Stimulated activated CD8-positive, alpha-beta memory T cell treated with anti-CD3 and anti-CD28 coated beads, Interleukin-15, amount 100 ng/mL, for 48 hours (primary cell): ENCODE measurements at places on chromosomes 4 and X.

DNA sequence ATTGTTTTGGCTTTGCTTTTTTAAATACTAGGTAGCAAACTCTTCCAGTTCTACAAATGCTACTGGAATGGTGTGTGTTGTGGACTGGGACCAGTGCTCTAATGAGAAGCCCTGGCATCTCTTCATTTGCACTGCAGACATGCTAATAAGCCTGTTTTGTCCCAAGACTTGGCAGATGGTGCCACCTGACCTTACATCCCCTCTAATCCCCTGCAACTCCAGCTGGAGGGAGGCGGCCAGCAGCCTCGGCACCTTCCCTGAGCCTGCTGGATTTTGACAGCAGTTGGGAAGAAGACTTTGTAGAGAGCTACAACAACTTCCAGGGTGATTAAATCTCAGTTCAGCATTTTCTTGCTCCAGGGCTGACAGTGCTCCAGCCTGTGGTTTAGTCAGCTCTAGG is 200.0 kb downstream of the DCLK2 start:
- no peak for DNase-seq

DNA sequence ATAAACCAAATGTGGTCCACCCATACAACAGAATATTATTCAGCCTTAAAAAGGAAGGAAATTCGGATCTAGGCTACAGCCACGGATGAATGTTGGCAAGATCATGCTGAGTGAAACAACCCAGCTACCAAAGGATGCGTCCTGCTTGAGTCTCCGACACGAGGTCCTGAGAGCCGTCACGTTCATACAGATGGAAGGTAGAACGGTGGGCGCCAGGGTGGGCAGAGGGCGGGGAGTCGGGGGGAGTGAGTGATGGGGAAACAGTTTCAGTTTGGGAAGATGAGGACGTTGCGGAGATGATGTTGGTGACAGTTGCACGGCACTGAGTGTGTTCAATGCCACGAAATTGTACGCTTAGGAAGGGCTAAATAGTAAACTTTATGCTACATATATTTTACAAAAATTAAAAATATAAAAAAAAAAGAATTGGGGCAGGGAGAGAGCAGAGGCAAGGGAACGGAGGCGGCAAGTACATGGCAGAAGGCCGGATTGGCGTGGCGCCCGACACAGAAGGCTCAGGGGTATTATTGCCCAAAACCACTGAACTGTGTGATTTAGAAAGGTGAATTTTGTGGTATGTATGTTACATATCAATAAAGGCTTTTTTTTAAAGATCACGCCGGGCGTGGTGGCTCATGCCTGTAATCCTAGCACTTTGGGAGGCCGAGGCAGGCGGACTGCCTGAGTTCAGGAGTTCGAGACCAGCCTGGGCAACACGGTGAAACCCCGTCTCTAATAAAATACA is 14.8 kb upstream of the MXD4 start:
- no peak for DNase-seq

DNA sequence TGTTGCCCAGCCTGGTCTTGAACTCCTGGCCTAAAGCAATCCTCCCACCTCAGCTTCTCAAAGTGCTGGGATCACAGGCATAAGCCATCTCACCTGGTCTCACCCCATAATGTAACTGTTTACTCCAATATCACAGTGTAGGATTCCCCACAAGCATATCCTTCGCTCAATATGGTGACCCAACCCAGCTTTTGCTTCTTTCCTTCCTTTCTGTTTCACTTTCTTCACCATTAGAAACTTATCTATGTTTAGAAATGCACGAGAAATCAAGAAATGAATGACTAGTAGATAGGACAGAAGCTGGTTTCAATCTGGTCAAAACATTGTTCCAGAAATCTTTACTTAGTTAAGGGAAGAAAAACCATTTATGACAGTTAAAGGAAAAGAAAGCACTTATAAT is 18.9 kb downstream of the TSPAN5 start:
- no peak for DNase-seq

GRCh38 chr4:113893546-113893945 is 85.9 kb downstream of the ARSJ start:
- DNase-seq = no peak

DNA sequence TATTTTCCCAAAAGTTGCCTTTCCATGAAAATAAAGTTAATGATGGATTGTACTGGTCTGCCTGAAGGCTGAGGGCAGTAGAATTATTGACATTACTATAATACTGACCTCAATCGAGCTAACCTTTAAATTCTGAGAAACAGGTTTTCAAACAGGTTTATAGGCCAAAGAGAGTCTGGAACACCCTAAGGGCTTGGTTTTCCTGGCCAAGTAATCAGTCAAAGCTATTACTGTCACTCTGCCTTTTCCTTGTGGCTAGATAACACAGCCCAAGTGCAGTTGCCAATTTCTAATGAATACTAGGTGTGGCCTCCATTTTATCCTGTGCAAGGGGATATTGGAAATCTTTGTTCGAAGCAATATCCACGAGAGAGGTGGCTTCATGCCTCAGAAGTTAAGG is 75.2 kb downstream of the INTS12 start:
- no peak for DNase-seq

DNA sequence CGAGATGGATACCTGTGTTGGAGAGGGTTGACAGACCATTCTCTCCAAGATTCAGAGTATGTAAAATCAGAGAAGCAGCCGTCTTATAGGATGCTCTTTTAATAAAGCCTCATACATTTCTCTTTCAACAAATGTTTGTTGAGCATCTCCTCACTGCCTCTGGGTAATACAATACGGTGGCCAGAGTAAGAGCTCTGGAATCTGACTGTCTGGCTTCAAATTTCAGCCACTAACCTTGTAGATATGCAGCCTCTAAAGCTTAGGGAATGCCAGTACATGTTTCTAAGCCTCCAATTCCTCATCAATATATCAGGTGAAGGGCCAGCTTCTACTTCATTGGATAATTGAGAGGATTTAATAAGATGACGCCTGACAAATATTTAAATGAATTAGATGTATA is 61.3 kb downstream of the CLNK start:
- DNase-seq = no peak

- DNase-seq = no peak
Measured at GRCh38 chrX:67787196-67787595, 243.4 kb downstream of the AR start.

DNA sequence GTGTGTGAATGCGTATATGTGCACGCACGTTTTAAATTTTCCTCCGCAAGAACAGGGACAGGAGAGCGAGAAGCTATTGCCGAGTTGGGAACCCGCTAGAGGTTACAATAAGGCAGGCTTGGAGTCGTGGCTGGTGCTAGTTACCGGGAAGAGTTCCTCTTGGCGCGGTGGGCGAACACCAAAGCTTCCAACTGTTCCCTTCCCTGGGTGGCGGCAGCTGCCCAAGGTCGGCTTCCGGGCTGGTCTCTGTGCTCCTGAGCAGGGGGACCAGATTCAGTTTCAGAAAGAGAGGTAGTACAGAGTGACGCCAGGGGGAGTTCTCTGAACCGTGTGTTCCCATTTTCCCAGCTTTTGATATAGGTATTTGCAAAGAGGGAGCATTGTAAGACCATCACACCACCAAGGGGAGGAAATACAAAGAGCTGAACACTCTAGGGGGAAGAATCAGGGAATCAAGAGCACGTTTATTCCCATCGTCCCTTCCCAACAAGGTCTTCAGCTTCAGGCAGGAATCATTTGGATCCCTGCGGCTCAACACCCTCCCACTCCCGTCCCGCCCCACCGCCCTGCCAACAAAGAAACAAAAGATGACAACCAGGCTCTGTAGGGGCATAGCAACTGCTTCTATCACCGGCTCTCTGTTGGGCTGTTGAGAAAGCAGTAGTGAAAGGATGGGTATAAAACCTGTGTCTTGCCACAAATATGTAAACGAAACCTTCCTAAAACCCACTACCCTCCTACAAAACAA is 113.6 kb upstream of the TEX13C start:
- no peak for DNase-seq

DNA sequence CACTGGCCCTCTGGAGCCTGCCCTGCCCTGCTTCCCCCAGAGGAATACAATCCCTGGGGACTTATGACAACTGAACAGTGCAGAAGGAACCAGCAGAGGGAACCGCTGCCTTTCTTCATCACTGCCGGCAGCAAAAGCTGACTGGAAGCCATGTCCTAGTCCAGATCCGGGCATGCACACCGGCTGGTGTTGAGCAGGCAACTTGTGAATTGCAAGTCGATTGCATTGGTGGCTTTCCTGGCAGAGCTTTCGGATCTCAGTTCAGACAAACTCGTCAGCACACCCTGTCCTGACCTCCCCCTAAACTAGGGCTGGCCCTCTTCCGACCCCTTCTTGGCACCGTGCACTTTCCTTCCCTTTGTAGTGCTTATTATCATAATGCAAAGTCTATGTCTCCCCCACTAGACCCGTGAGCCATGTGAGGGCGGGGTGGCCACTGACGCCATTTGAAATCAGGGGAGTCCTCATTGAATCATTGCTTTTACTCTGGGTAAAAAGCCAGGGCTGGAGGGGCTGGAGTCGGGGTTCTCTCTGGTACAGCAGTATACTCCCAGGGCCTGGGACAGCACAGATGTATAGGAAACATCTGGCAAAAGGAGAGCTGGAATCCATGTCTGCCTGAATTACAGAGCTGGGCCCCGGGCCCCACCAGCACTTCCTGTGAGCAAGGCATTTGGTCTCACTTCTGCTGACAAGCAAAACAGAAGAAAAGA is 1.8 kb downstream of the ARHGAP4 start:
- no peak for DNase-seq

DNA sequence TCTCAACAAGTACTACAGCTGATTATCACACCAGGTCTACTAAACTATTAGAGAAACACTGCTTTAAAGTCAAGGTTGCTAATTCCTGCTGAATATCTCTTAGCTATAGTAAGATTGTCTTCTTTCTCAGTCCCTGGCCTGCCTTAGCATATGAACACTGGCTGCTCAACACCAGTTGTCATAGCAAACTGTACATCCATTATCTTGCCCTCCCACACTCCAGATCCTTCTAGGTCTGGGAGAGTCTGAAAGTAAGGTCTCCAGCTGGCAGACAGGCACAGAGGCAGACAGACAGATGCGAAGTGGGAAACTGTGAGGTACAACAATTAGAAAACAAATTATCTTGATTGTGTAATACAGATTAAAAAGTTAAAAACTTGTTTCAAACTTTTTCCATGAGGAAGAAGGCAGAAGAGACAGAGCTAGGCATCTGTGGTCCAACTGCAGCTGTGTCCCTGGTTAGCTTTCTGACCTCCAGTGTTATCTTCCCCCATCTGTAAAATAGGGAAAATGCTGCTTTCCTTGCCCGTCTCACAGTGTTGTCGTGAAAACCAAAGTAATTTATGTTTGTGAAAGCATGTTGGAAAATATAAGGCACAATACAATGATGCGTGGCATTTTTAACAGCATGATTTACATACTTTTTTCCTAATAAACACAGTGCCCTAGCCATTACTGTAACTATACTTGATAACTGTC is 133.8 kb downstream of the KLHL13 start:
- no peak for DNase-seq

- DNase-seq = no peak
Measured at GRCh38 chrX:133992882-133993281, 7.5 kb upstream of the GPC3 start.

DNA sequence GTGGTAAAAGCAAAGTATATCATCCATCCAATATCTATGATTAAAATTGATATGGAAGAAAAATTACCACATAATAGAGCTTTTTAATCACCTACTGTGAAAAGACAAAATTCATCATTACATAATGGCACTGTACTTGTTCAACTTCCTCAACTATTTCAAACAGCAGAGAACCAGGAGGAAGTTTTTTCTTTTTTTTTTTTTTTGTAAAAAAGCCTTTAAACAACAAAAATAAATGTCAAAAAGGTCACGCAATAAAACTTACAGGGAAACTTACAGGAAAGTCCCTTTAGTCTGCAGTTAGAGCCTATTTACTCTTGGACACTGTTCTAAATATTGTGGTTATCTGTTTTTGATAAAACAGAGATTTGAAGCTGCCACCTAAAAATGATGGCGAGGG is 4.8 kb downstream of the PDGFC start:
- no peak for DNase-seq

- no peak for DNase-seq
Measured at GRCh38 chr4:5337731-5338130, 286.5 kb downstream of the STK32B start.

DNA sequence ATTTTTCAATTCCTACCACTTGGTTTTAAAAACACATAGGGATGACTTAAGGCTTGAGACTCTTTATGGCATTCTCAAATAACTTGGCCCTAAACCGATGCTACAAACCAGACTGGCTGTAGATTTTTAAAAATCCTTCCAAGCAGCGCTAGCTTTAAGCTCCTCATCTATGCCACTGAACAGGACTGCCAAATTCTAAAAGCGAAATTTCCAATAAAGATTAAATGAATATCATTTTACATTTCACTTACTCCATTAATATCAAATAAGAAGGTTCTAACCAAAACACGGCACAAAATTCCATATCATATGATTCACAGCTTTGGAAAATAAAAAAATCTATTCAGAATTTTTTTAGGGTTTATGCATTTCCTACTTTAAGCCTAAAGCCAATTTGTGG is 134.2 kb downstream of the FANCB start:
- DNase-seq = no peak

DNA sequence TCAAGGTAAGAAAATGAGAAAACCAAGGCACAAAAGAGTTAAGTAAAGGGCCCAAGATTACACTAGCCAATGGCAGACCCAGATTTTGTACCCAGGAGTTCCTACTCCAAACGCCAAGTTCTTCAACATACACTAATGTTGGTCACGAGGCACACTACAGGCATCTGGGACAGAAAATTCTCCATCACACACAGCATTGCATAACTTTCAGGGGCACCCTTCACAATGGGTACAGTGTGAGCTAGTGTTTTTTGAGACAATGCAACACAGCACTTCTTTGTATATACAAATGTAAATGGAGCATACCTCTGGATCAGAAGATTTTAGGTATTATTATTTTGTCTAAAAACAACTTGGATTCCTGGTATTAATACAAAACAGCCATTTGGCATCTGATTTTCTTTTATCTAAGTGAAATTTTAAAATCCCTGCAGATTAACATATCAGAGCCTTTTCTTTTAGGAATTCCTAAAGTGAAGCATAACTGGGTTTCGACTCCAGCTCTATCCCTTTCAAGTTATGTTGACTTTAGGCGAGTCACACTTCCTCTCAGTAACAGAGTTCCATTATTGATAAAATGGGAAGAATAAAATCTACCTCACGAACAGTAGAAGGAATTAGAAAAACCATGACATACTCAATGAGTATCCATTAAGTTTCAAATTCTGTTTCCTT is 41.1 kb downstream of the ADGRA3 start:
- DNase-seq = no peak

- no peak for DNase-seq
Measured at GRCh38 chr4:5826437-5827107, 66.3 kb downstream of the CRMP1 start.

DNA sequence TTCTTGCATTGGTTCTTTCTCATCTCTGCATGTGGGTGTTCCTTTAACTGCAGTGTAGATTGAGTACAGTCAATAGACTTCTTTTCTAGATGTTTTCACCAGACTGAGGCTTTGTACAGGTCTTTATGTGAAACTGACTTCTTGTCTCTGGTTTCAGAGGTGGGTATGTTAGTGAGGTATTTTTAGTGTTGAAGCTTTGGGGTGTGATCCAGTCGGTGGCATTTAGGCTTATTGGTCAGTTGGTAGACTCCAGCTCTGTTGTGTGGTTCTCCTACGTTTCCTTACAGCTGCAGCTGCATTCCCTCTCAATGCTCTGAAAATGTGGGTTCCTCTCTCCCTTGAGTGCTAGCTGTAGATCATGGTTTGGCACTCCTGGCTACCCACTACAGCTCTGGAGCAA is 21.3 kb upstream of the AMBN start:
- DNase-seq = no peak
